ENCODE measurements at places on chromosomes 1 and 21. TPM values are rescaled to one million over a fixed set of nuclear protein-coding genes. Genes with fewer than 3 reads are reported as not detected.

- no peak for DNase-seq
These were observed 68.1 kb upstream of the RRP15 start for GRCh38 chr1:218217040-218217439.

- DNase-seq: no peak
These were observed 425.3 kb downstream of the USP25 start for GRCh38 chr21:16154951-16155635.

C1orf167 gene
- total RNA-seq: 1.0 TPM

GRCh38 chr1:18649693-18650370 is 19.2 kb downstream of the PAX7 start:
- no peak for DNase-seq

DNA sequence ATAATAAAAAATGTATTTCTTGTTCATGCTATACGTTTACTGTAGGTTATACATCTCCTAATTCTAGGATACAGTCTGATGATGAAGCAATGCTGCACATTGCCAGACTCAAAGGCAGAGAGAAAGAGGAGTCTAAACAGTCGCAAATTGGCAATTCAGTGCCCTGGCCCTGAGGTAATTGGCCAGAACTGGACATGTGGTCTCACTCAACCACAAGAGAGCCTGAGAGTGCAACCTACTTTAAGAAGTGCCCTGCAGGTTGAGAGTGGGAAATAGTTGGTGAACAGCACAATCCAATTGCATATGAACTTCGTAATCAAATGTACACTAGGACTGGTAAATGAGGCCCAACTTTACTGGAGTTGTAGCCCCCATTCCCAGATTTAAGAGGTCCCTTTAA is 5.0 kb upstream of the SLC35A3 start:
- no peak for DNase-seq

DNA sequence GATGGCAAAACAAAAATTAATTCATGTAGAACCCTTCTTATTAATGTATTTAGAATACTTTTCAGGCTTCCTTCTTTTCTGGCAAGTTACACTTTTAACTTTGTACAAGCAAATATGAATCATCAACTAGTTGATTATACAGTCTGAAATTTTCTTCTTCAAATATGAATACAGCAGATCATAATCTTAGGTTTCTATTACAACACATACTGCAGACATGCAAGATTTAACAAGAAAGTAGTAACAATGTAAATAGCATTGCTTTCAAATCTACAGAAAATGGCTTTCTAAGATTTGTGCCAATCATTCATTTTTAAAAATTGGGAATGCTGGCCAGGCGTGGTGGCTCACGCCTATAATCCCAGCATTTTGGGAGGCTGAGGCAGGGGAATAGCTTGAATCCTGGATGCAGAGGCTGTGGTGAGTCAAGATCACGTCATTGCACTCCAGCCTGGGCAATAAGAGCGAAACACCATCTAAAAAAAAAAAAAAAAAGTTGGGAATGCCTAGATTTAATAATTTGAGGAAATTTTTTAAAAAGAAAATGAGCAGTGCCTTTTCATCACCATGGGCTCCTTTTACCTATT is 68.4 kb upstream of the DPYD start:
- no peak for DNase-seq

AZIN2 gene
- total RNA-seq: 2.1 TPM

- DNase-seq: no peak
These were observed 107.4 kb upstream of the KIAA1614 start for GRCh38 chr1:180805316-180805715.

- no peak for DNase-seq
These were observed 7.9 kb upstream of the AMPD1 start for GRCh38 chr1:114703242-114703641.

KIF14 gene
- total RNA-seq: 0.26 TPM

GRCh38 chr1:246364415-246364941 is 142.6 kb downstream of the SMYD3 start:
- no peak for DNase-seq

REN gene
- 0.66 TPM for total RNA-seq

SH2D1B gene
- 0.61 TPM for total RNA-seq

MAN1C1 gene
- total RNA-seq: 18.4 TPM

GRCh38 chr1:94793296-94793656 is 26.9 kb upstream of the SLC44A3 start:
- DNase-seq: no peak

DNA sequence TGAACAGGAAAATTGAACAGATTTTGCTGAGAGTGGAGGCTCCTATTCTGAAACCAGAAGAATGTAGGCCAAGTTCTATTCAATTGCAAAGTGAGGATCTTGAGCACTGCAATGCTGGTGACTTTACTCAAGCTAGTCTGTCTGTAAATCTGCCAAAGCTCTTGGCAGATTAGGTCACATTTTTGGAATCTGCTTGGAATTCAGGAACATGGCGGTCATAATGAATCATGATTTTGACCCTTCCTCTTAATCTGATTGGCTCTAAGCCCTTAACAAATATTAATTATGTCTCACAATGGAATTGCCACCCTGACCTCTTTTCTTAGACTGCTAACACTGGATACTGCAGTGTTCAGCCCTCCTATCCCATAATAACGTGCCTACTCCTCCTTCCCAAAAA is 7.2 kb upstream of the GNG12 start:
- DNase-seq: no peak

- no peak for DNase-seq
These were observed 177.9 kb downstream of the PGBD5 start for GRCh38 chr1:230248016-230248888.

GRCh38 chr21:21051109-21052055 is 53.2 kb downstream of the NCAM2 start:
- DNase-seq: no peak

GRCh38 chr1:13451399-13451965 is 41.2 kb downstream of the PRAMEF20 start:
- DNase-seq: no peak

GRCh38 chr1:39381839-39382238 is 109.6 kb upstream of the BMP8A start:
- DNase-seq: no peak

GRCh38 chr1:17923666-17924065 is 168.5 kb downstream of the ACTL8 start:
- DNase-seq: no peak

DNA sequence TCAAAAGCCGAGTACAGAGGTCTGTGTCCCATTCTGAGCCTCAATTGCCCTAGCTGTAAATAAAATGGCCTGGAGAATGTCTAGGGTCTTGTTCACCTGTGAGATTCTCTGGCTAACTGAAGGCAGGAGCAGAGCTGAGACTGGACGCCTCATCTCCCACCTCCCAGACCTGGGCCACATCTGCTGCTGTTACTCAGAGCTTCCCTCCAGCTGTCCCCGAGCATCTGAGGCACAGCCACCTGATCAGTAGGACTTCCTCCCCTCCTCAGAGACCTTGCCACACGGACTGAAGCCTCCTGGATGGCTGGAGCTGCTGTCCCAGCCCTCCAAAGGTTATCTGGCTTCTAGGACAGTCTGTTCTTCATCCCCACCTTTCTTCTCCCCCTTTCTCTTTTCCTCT is 62.4 kb downstream of the TMEM53 start:
- DNase-seq: no peak

Measured in upper lobe of left lung (tissue), 6 donors.